CD4-positive, alpha-beta T cell treated with Interleukin-6 for 4 hours (primary cell): ENCODE measurements at places on chromosomes 1 and 21.

GRCh38 chr21:14120091-14120734 lies 90.5 kb downstream of the LIPI start:
- peak; percentile 9 for DNase-seq

GRCh38 chr1:117632269-117633067 lies 26.6 kb downstream of the TENT5C start:
- DNase-seq: no peak

DNA sequence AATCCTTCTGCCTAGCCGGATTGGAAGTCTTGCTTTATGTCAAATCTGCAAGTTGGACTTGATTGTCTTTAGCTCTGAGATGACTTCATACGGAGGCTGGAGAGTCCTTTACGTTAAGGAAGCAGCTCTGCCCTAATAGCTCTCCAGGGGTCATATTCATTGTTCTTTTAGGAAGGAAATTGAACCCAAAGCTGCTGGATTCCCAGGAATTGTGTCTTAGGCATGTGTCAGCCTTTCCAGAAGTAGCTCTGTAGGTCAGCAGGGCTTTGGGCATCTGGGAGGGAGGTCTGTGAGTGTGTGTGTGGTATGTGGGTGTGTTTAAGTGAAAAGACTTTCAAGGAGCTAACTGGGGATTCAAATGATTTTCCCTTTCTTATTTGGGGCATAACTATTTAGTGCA lies 82.4 kb downstream of the ABCA4 start:
- DNase-seq: no peak

GRCh38 chr1:102531036-102531435 lies 534.3 kb upstream of the OLFM3 start:
- no peak for DNase-seq
